A549 treated with ZK216348 at 1 μM for 4 hours (cell line): ENCODE measurements at places on chromosomes 4 and X. TPM values are rescaled to one million over a fixed set of nuclear protein-coding genes. Genes with fewer than 3 reads are reported as not detected.

The CCNQ gene
- 38.7 to 61.9 TPM (median 57.2 TPM) in 5 replicates for total RNA-seq

The AKAP14 gene
- total RNA-seq, result not detected in 5 replicates

The CD40LG gene
- total RNA-seq, result not detected in 5 replicates

The BOD1L1 gene
- total RNA-seq, result 14.2 to 20.7 TPM (median 16.7 TPM) in 5 replicates

The UGT2B10 gene
- total RNA-seq, result not detected in 5 replicates

The GYG2 gene
- total RNA-seq, result 3.7 to 4.8 TPM (median 4.0 TPM) in 5 replicates

The TMPRSS11F gene
- not detected in 5 replicates for total RNA-seq

The CTSO gene
- 0.65 to 1.5 TPM (median 0.88 TPM) in 5 replicates for total RNA-seq

The PABPC5 gene
- total RNA-seq, result not detected in 5 replicates

The PRSS12 gene
- total RNA-seq, result 0.26 to 0.62 TPM (median 0.42 TPM) in 5 replicates

The AGA gene
- 19.2 to 29.6 TPM (median 20.1 TPM) in 5 replicates for total RNA-seq

The FAM9B gene
- not detected in 5 replicates for total RNA-seq

The GRPEL1 gene
- total RNA-seq, result 60.4 to 75.1 TPM (median 72.1 TPM) in 5 replicates

The SPIN3 gene
- total RNA-seq, result 5.3 to 7.6 TPM (median 6.7 TPM) in 5 replicates

The OPRPN gene
- not detected in 5 replicates for total RNA-seq

The BCOR gene
- total RNA-seq, result 20.3 to 30.1 TPM (median 25.1 TPM) in 5 replicates

The MTCP1 gene
- 11.2 to 25.1 TPM (median 20.2 TPM) in 5 replicates for total RNA-seq

The TRMT2B gene
- total RNA-seq, result 13.1 to 15.7 TPM (median 15.4 TPM) in 5 replicates

The HPGD gene
- 62.1 to 80.8 TPM (median 68.2 TPM) in 5 replicates for total RNA-seq

The SLC26A1 gene
- 0.15 to 0.40 TPM (median 0.31 TPM) in 4 of 5 replicates, not detected in the other for total RNA-seq

The CCDC120 gene
- 2.1 to 4.9 TPM (median 3.8 TPM) in 5 replicates for total RNA-seq

The ANKRD17 gene
- 19.9 to 26.4 TPM (median 21.2 TPM) in 5 replicates for total RNA-seq

The RBM46 gene
- not detected in 5 replicates for total RNA-seq

The MCF2 gene
- total RNA-seq, result not detected in 5 replicates

The DCHS2 gene
- 0.04 TPM in 1 of 5 replicates, not detected in the others for total RNA-seq

The FBXW7 gene
- 5.7 to 9.3 TPM (median 5.9 TPM) in 5 replicates for total RNA-seq

The NCAPG gene
- 19.4 to 31.0 TPM (median 27.6 TPM) in 5 replicates for total RNA-seq

The PPP2R3B gene
- 12.3 to 32.6 TPM (median 25.0 TPM) in 5 replicates for total RNA-seq

The SORBS2 gene
- 0.27 to 0.97 TPM (median 0.69 TPM) in 4 of 5 replicates, not detected in the other for total RNA-seq

The TEX13D gene
- total RNA-seq, result not detected in 5 replicates

The HS3ST1 gene
- total RNA-seq, result 0.04 to 0.75 TPM (median 0.44 TPM) in 5 replicates

The TBX22 gene
- total RNA-seq, result not detected in 5 replicates

The MFSD8 gene
- 12.1 to 16.1 TPM (median 14.3 TPM) in 5 replicates for total RNA-seq

The GJB1 gene
- 0.22 TPM in 1 of 5 replicates, not detected in the others for total RNA-seq
